ENCODE measurements at places on chromosomes 7 and 10. TPM values are rescaled to one million over a fixed set of nuclear protein-coding genes. Genes with fewer than 3 reads are reported as not detected.

DNA sequence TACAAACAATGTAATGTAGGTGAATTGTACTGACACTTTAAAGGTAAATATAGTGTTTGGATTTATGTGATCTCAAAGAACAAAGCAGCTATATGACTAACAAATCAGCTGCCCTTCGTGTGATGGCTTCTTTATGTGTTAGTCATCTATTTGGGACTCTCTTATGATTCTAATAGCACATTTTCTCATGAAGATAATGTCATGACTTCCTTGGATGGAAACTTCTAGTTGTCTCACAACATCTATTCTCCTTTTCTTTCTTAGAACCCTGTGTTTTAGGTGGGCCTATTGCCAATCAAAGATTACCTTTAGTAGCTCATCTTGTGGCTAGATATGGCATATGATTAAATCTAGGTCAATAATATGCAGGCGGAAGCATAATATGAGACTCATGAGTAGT lies 45.0 kb downstream of the TMEM106B start:
- no peak for DNase-seq

GRCh38 chr10:98745645-98746044 lies 298.9 kb upstream of the HPS1 start:
- no peak for DNase-seq

DNA sequence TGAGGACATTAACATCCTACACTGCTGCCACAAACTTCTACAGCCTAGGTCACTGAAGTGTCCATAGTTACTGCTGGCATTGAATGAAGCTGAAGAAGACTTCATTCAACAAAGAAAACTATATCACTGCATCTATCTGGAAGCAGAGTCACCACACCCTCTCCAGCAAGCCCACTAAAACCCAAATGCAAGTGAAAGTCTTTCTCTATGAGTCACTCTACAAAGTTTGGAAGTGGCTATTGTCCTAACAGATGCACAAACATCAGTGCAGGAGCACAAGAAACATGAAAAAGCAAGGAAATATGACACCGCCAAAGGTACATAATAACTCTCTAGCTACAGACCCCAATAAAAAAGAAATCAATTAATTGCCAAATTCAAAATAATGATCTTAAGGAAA lies 43.5 kb upstream of the CAMK2B start:
- no peak for DNase-seq

- no peak for DNase-seq
Measured at GRCh38 chr10:110641256-110641655, 2.9 kb upstream of the RBM20 start.

GRCh38 chr7:76246804-76247389 lies 45.2 kb downstream of the SRRM3 start:
- DNase-seq, result no peak

- DNase-seq, result no peak
Measured at GRCh38 chr10:85851325-85851724, 515.3 kb downstream of the GRID1 start.

DNA sequence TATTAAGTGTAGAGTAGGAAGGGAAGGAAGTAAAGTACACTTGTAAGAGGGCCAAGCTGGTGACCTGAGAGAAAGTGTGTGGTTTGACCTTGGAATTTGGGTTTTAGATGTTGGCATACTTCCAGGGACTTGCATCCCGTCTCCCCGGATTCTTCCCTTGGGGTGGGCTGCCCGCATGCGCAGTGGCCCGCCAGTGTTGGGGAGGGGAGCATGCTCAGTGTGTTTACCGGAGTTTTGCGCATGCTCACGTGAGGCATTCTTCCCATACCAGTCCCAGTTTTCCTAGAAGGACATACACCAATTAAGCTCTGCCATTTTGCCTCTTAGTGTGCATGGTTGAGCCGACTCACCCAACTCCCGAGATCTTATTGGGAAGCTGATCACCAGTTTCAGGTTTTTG lies 9.4 kb downstream of the PDSS1 start:
- no peak for DNase-seq

DNA sequence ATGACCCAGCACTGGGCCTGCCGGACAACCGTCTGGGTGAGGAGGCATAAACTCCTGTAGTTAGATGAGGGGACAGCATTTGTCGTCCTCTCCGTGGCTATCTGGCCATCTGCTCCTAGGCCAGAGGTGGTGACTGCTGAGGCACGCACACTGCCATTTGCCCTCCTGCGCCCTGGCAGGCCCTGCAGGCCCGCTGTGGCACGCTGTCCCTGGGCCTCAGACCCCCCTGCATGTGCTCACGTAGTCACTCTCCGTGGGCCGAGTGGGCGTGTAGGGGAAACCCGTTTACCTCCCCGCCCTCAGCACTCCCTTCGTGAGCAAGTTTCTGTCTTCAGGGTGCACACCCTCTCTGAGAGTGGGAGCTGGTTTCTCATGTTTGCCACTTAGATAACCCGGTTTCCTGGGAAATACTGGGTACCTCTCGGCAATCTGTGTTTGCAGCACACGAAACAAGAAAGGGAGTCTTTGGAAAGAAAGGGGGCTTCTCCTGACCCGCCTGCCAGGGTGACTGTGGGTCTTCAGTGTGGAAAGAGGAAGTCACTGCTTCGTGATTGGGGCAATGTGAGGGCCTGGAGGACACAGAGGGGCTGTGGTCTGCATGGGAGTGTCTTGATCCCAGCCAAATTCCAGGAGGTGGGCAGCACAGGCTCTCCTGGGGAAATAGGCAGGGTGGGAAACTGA lies 10.8 kb downstream of the ADAMTS14 start:
- DNase-seq, result no peak

- no peak for DNase-seq
Measured at GRCh38 chr10:109866168-109866994, 56.9 kb downstream of the XPNPEP1 start.

- no peak for DNase-seq
Measured at GRCh38 chr10:3400348-3400747, 227.8 kb upstream of the PITRM1 start.

GRCh38 chr7:43721193-43721806 lies 8.0 kb downstream of the COA1 start:
- no peak for DNase-seq

GRCh38 chr7:63073286-63073685 lies 925.4 kb upstream of the ZNF722 start:
- no peak for DNase-seq

DNA sequence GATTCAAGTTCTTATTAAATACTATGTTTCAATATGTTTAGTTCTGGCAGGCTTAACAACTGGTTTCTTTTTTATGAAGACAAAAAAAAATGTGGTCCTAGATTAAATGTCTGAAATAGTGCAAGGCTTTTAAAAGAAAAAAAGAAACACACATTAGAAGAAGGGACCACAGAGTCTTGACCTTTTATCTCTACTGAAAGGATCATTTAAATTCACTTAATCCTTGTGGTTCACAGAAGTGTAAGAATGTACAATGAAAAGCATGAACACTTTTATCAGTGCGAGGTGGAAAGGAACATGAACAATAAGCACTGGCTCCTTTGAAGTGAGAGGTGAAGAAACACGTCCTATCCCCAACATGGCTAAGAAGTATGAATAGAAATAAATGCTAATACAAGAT lies 765.1 kb downstream of the MAGI2 start:
- no peak for DNase-seq

- no peak for DNase-seq
Measured at GRCh38 chr7:116955340-116955739, 2.0 kb downstream of the ST7 start.

- DNase-seq, result no peak
Measured at GRCh38 chr7:33779216-33779615, 126.1 kb upstream of the BMPER start.

DNA sequence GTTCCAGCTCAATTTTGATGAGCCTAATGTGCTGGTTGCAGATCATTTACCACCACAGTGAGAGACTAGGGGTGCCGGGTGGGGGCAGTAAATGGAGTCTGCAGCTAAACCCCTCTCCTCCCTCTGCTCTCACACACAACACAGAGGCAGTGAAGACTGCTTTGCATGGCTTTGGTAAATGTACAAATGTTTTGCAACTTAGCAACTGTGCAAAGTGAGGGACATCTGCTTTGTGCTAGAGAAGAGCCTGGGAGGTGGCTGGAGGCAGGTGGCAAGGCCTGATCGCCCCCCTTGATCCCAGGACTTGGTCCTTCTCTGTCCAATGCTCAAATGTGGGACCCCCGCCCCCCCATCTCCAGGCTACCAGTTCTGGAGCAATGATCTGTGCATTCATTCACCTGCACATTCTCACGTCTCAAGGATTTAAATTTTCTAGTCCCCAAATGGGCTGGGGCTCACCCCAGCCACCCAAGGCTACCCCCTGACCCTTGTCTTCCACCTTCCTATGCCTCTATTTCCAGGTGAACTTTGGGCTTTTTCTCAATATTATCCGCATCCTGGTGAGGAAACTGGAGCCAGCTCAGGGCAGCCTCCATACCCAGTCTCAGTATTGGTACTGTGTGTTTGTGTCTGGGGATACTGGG lies 11.6 kb downstream of the GHRHR start:
- no peak for DNase-seq

DNA sequence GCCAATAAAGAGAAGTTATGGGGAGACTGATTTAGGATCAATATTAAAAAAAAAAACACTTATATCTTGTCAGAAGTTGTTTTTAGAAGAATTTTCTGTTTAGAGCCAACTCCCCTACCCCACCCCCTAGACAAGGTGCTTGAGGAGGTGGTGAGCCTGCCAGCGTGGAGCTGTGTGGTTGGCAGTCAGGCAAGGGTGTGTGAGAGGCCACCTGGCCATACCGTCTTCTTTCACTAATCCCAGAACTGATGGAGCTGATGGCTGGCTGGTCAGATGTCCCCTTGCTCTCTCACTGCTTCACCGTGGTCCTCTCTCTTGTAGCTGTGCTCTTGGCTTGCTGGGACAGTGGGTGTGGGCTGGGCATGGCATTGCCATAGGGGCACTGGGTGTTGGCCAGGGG lies 34.3 kb downstream of the NACAD start:
- no peak for DNase-seq

- DNase-seq, result no peak
Measured at GRCh38 chr7:4085937-4086691, 596.0 kb upstream of the FOXK1 start.

DNA sequence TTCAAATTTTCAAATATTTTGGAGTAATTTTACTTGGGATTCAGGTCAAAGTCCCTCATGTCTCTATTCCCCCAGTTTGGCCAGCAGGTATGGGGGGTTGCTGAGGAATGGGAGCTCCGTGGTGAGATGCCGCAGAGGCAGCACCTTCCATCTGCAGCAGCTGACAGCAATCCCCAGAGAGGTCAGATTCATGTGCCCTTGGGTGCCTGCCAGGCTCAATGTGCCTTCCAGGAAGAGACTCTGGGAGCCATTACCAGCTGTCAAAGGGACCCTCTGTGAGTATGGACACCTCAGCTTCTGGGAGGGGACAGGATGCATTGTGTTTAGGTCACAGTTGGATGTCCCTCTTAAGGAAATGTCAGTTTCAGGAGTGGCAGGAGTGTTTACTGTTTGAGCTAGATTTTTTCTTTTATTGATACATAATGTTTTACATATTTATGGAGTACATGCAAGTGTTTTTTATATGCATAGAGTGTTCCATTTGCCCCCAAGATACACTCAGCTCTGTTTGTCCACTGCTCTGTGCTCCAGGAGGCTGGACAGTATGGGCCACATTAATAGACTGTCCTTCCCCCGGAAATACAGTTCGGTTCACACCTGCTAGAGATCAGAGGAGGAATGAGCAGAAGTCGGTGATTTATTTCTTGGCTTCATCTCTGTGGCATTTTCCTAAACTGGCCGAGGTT lies 75.3 kb upstream of the GRB10 start:
- no peak for DNase-seq

- DNase-seq, result no peak
Measured at GRCh38 chr10:89649051-89649450, 4.0 kb upstream of the PANK1 start.

DNA sequence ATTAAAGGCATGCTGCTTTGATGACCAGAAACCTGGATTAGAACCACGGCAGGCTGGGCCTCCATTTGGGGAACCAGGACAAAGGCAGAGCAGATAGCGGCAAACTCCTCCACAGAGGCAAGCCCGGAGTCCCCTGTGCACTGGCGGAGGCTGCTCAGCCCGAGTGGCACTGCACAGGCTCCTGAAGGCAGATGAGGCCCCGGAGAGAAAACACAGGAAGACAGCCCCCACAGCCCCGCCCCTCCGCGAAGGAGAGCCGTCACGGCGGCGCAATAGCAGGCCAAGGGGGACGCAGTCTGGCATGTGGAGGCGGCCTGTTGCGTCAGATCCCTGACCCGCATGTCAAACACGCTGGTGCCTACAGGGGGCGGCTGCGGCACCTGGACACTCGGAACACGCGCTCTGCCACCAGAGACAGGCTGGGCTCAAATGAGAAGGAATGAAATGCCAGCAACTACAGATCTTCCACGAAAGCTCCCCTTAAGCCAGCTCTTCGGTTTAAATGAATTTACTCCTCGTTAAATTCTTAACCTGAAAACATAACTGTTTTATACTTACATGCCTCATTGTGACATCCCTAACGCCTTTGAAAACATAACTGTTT lies 128.5 kb downstream of the MAD1L1 start:
- peak; percentile 71 for DNase-seq

DNA sequence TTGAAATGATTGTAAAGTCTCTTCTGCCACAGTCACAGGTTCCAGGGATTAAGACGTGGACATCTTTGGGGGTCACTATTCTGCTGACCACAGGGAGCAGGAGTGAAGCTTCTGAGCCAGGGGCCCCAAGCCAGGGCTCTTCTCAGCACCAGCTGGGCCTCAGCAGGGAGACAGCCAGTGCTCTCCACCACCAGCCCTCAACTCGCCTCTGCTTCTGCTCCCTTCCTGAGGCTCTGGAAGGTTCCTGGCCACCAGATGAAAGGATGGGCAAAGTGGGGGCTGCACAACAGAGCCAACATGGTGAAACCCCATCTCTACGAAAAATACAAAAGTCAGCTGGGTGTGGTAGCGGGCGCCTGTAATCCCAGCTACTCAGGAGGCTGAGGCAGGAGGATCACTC lies 11.2 kb upstream of the CRYGN start:
- DNase-seq, result no peak

WASHC2A gene
- 41.3 TPM for total RNA-seq

TSPAN12 gene
- 11.3 TPM for total RNA-seq

CAMK2B gene
- not detected for total RNA-seq

TMEM270 gene
- total RNA-seq, result not detected

INMT gene
- total RNA-seq, result 26.2 TPM

VWDE gene
- not detected for total RNA-seq

LIPN gene
- total RNA-seq, result not detected

OLAH gene
- 1.1 TPM for total RNA-seq

AZGP1 gene
- total RNA-seq, result 40.0 TPM

MYH16 gene
- not detected for total RNA-seq

ITPRIP gene
- total RNA-seq, result 12.0 TPM

HOXA6 gene
- 7.9 TPM for total RNA-seq

SPDYE6 gene
- not detected for total RNA-seq

MACC1 gene
- total RNA-seq, result 19.3 TPM

PIK3CG gene
- total RNA-seq, result 5.4 TPM
